CD4-positive, alpha-beta T cell treated with Interleukin-4 for 4 hours (primary cell): ENCODE measurements at places on chromosomes 12 and 14.

GRCh38 chr12:46404225-46404631 is 31.7 kb upstream of the SLC38A2 start:
- no peak for DNase-seq

- DNase-seq = peak; percentile 48
Measured at GRCh38 chr14:92563359-92563758, 49.8 kb downstream of the RIN3 start.

DNA sequence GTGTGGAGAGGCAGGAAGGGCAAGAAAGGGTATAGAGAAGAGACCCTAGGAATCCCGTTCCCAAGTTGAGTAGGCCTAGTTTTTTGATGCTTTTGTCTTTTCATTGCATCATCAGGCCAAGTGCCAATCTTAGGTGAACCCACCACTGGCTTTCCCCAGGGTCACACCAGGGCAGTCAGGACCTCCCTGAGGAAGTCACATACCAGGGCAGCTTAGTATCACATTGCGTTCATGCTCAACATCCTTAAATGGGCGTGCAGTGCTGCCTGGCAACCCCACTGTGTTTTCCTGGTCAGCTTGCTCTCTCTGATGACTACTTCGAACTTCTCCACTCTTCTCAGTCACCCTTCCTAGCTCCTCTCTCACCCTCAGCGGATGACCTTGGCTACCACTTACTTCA is 9.0 kb downstream of the ASIC1 start:
- no peak for DNase-seq

- no peak for DNase-seq
Measured at GRCh38 chr12:33427071-33427470, 12.5 kb downstream of the SYT10 start.

DNA sequence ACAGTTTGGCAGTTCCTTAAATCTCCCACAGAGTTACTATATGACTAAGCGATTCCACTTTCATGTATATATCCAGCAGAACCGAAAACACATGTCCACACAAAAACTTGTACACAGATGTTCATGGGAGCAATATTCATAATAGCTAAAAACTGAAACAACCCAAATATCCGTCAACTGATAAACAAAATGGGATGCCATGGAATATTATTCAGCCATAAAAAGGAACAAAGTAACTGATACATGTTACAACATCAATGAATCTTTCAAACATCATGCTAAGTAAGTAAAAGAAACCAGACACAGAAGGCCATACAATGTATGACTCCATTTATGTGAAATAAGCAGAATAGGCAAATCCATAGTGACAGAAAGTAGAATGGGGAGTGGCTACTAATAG is 80.2 kb upstream of the GPHB5 start:
- no peak for DNase-seq
